Hepatocyte (in vitro differentiated cells): ENCODE measurements at places on chromosomes 3 and 15.

DNA sequence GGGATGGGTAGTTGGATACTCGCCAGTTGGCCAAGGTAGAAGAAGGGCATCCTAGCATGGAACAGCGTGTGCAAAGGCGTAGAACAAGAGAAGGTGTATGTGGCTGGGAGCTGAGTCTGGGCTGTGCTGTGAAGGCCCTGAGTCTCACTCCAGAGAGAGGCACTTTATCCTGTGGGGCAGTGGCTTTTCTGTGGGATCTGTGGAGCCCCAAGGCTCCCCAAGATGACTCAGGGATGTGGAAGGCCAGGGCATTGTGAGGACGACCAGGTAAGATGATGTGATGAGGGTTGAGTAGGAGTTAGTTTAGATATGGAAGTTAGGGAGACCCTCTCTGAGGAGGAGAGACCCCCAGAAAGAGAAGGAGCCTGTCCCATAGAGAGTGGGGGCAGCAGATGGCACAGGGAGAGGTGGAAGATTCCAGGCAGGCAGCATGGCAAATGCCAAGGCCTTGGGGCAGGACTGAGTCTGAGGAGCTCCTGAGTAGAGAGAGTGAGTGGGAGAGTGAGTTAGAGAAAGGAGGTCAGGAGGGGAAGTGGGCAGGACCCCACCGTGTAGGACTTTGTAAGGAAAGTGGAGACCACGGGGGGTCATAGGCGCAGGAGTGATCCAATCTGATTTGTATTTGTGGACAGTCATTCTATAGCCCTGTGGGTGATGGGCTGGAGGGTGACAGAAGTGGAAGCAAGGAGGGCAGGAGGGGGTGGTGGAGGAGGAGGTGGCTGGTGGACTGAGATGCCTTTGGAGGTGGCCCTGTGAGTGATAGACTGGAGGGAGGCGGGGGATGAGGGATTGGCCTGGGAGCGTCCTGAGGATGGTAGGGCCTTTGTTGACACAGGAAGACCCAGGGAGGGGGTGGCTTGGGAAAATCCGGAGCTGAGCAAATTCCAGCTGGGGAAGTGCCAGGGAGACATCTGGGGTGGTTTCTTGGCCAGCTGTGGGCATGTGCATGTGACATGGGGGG, 50.3 kb downstream of the FBLN2 start:
- no peak for DNase-seq

DNA sequence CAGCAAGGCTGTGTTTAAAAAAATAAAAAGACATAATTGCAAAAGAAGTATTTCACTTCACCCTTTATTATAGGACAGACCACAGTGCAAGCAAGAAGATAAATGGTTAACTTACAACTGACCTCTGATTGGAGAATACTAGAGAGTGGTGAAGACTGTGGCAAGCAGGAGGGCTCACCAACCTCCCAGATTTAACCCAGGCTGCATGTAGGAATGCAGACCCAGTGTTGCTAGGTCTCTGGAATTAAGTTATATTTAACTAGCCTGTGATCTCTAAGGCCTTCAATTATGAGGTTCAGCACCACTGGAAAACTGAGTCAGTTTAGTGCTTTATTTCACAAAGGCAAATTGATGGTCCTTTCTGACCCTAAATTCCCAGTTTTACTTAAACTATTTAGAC, 436.6 kb downstream of the LPP start:
- no peak for DNase-seq

DNA sequence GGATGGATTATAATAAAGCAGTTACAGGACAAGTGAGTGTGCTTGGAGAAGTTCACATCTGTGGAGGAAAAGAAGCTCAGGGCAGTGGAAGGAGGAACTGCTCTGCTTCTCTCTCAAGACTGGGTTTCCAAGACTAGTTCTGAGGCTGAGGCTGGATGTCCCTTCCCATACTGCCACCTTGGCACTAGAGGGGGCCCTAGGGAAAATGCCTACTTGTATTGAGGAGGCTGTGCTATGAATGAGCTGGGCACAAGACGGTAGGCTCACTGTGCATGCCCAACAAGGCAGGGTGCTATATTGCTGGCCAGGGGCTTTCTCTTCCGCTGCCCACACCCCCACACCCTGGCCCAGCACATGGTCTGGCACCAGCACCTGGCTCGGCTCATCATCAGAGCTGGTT, 65.2 kb downstream of the SLCO2A1 start:
- no peak for DNase-seq

DNA sequence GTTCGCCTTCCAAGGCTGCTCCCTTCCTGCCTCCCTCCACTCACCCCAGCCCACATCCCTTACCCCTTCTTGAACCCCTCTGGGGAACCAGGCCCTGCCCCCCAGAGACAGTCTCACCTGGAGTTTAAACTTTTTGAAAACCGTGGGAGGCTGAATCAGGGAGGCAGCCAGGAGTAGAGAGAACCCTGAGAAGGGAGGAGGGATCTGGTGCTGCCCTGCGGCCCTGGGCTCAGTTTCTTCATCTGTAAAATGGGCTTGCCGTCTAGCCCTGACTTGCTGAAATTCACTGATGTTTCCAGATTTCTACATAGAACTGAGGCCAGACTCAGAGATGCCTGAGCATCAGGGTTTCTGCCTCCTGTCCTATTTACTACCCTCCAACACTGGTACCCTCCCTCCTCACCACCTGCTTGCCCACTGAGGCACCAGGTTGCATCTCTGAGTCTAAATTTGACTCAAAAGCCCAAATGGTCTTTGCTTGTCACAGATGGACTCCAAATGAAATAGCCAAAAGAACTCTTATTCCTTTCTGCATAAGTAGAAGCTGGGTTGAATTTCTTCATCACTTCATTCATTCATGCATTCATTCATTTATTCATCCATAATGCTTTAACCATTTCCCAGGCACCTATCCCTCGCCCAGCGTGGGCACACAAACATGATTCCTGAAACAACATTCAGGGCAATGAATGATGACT, 11.9 kb upstream of the STRA6 start:
- DNase-seq: no peak

- no peak for DNase-seq
Measured at GRCh38 chr3:31025541-31025940, 131.1 kb upstream of the GADL1 start.
